DMS79 treated with DMSO at 0.1 percent for 48 hours (cell line): ENCODE measurements at places on chromosomes 1 and 21.
A peak's percentile ranks its signal among the peaks of the same experiment; 100 is the strongest.

DNA sequence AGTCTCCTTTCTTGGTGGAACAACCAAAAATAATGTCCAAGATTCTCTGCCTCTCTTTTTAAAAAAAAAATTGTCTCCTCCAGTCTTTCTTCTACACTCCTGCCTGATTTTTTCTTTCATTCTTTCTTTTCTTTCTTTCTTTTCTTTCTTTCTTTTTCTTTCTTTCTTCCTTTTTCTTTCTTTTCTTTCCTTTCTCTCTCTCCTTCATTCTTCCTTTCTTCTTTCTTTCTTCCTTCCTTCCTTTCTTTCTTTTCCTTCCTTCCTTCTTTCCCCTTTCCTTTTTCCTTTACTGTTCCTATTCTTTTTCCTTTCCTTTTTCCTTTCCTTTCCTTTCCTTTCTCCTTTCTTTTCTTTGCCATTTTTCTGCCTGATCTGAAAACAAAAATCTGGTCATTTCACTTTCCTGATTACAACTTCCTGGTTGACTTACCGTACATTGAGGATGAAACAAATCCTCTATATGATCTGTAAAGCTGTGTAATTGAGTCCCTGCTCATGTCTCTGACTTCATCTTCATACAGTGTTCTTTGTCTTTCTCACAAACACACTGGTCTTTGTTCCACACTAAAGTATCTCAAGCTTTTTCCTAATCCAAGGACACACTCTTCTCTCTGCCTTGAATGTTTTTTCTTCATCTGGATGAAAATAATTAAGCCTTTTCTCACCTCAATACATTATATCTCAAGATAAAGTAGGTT lies 6.1 kb upstream of the KRTAP23-1 start:
- DNase-seq = no peak

DNA sequence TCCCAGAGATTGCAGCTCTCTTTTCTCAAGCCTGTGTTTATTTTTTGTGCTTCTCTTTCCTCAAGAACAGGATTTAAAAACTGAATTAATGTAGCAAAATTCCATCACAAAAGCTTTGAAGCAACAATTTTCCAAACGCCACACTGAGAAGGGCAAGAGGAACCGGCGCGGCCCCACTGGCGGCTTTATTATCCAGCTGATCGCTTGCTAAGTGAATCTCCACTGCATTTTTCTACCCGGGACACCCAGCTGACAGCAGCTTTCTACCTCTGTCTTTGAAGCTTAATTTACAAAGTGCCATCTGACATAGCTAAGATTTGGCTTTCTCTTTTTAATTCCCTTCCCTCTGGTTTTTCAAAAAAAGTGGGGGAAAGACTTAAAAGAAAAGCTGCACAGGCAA lies 369.3 kb upstream of the C1orf174 start:
- DNase-seq = no peak

GRCh38 chr1:226370144-226370923 lies 37.6 kb downstream of the PARP1 start:
- DNase-seq = no peak

GRCh38 chr1:41322835-41323234 lies 38.4 kb upstream of the FOXO6 start:
- peak; percentile 10 for DNase-seq

DNA sequence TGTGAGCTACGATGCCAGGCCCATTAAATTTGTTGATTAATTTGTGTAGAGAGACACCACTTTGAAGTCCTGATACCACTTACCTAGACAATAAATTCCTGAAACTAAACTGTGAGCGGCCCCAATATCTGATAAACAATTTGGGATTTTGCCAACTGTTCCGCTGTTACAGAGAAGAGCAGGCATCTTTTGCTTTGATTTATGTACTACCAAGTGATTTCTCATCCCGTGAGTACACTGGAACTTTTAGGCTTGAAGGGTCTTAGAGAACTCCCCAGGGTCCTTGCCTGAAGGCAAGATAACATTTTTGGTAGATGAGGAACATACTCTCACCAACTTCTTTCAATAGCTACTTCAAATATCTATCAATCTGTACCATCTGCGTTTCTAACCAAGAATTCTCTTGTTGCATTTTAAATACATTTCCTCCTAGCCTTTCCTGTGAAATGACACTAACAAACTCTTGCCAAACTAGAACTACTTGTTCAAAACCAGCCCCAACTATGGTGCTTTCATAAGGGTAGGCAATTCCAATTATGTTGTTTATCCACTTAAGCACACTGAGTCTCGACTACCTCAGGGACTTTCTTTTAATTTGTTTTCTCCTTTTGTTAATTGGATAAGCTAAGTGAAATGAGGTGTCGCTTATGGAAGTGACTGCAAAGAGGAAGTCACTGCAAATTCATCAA lies 23.2 kb upstream of the SLC30A1 start:
- peak; percentile 31 for DNase-seq

GRCh38 chr1:1085171-1085841 lies 11.2 kb upstream of the RNF223 start:
- DNase-seq = no peak

GRCh38 chr21:37176716-37177115 lies 90.4 kb downstream of the VPS26C start:
- no peak for DNase-seq

DNA sequence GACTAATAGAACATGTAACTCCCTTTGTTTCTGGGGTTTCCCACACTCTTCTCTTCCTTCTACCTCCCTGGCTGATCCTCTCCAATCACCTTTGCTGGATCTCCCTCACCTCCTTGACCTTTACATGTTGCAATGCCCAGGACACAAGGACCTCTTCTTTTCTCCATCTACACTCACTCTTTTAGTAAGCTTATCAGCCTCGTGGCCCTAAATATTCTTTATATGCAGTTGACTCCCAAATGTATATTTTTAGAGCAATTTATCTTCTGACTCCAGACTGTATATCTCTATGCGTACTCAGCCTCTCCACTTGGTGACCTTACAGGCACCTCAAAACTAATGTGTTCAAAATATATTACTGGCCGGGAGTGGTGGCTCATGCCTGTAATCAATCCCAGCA lies 18.4 kb upstream of the CLSPN start:
- no peak for DNase-seq

GRCh38 chr1:234884701-234885100 lies 243.9 kb downstream of the TOMM20 start:
- no peak for DNase-seq

DNA sequence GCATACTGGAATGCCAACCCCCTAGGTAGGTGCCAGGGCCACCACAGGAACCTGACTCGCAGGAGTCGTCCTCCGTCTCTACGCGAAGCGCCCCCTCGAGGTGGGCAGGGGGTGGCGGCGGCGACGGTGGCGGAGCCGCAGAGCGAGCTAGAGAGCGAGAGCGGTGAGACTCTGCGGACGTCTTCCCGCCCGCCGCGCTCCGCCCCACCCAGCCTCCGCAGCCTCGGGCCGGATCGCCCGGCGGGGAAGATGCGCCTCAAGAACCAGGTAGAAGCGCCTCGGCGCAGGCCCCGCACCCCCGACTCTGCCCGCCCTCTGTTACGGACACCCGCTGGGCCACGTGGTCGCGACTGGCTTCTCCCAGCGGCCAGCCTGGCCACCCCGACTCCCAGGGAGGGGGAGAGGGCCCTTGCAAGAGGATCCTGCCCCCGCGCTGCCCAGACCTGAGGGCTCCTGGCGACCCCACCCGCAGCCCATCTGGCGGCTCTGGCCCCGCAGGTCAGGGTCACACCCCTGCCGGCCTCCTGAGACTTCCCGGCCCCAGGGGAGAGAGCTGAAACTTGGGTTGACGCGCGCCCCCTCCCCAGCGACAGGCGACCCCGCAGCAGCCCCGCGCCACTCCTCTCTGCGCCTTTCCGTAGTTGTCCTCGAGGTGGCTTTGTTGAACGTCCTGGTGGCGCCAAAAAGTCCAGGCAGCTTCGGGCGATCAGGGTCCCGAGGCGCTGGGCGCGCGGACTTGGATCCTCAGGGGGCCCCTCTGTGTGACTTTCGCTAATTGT lies 24.4 kb upstream of the AGBL4 start:
- peak; percentile 13 for DNase-seq

DNA sequence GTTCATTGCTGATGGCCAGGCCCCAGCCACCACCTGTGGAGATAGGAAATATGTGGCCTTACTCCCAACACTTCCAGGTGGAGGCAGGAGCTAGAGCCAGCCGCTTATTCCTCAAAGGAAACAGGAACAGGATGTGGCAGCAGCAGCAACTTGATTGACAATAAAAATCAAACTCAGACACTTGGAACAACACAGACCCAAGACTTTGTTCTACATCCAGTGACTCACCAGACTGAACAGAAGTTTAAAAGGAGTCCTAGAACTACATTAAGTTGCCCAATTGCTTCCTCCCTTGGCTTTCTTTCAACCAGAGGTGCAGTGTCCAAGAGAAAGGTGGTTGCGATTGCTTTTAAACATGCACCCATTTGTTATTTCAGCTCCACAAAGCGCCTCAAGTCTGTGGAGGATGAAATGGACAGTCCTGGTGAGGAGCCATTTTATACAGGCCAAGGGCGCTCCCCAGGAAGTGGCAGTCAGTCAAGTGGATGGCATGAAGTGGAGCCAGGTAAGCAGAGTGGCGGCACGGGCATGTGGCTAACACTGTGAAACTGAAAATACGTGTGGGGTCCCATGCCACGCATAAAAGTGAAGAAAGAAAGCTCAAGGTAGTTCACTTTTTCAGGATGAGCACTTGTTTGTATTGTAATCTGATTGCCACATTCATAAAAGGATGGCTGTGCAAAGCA lies 276.6 kb downstream of the NFIA start:
- no peak for DNase-seq

GRCh38 chr1:11938722-11939526 lies 4.4 kb downstream of the PLOD1 start:
- DNase-seq = no peak

DNA sequence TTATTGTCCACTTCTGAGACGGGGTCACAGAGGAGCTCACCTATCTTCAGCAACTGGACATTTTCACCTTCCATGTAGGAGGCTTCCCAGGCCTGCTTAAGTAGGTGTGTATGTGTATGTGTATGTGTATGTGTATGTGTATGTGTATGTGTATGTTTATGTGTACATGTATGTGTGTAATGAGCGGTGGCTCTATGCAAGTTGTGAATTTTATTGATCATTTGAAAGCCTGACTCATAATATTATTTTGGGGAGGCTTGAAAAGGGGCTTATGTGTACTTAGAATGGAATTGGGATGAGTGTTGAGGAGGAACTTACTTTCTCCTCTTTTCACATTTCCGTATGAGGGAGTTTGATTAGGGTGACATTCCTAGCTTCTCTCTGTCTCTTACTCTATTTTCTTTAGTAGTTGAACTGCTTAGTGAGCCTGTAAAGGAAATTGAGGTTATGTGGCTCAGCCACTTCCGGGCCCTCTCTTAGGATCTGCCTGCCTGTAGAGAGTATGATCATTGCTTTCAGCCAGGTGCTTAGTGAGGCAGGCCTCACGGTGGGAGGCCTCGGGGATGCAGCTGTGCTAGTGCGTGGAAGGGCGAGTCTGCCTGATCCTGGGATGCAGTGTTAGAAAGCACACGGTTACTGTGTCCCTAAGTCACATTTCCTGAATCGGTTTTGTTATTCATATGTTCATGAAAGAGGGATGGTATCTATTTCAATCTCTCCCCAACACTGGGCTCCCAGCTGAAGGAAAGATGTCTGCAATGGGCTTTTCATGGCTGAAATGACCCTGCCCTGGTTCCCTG lies 61.0 kb downstream of the IER5 start:
- no peak for DNase-seq

DNA sequence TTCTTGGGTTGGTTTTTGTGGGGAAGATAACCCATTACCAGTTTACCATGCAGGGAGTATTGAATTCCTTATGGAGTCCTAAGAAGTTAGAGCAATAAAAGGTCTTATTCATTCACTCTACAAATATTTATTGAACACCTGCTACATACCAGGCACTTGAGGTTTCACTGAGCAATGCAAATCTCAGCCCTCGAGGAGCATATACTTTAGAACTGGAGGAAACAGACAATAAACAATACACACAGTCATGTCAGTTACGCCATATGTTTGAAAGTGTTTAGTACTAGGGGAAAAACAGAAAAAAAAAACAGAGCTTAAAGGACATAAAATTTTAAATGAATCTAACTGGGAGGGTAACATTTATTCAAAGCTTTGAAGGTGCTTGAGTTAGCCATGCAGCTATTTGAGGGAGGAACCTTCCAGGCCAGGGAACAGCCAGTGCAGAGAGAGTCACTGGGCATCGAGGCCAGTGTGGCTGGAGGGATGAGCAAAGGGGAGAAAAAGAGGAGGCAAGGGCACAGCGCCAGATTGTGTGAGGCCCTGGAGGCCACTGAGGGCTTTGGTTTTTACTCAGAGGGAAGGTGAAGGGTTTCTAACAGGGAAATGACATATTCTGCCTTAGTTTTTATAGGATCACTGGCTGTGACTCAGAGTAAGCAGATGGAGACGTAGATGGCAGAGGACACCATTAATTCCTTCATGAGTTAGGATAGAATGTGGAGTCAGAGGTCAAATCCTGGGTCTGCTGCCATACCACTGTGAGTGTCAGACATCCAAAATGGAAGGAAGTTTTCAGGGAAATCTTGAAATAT lies 32.7 kb downstream of the C1orf21 start:
- DNase-seq = no peak

DNA sequence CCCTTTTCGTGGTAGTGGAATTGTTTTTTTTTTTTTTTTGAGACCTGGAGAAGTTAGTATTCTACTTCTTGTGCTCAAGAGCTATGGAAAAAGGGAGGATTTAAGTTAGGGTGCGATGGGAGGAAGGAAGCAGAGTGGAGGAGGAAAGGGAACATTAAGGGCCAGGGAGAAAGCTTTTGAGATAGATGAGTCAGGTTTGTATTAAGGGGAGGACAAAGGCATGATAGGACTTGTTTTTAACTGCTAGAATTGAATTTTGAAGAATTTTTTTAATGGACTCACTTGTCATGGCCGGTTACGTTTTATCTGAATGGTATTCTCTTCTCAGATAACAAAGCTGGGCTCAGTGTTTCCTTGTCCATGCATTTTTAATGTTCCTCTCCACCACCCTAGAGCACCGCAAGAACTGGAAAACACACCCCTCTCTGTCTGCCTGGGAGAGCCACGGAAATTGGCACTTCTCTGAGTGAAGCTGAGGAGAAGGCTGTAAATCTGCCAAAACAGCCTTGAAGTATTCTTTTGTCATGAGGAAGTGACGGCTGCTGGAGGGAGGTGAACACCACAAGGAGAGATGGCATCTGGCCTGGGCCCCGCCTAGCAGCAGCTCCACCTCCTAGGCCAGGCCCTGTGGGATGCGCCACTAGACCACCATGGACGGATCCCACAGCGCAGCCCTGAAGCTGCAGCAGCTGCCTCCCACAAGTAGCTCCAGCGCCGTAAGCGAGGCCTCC lies 3.5 kb downstream of the NIPAL3 start:
- DNase-seq = peak; percentile 98

GRCh38 chr1:86860424-86860823 lies 53.5 kb downstream of the SELENOF start:
- DNase-seq = no peak

DNA sequence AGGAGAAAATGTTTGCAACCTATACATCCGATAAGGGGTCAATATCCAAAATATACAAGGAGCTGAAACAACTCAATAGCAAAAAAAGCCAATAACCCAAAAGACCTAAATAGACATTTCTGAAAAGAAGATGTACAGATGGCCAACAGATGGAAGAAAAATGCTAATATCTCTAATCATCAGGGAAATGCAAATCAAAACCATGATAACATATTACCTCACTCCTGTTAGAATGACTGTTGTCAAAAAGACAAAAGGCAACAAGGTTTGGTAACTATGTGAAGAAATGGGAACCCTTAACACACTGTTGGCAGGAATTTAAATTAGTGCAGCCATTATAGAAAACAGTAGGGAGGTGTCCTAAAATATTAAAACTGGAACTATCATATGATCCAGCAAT lies 74.7 kb downstream of the LEPR start:
- DNase-seq = no peak

GRCh38 chr1:19328486-19328885 lies 16.4 kb downstream of the SLC66A1 start:
- no peak for DNase-seq
